Naive B cell (primary cell): ENCODE measurements at places on chromosomes 5 and 9.

DNA sequence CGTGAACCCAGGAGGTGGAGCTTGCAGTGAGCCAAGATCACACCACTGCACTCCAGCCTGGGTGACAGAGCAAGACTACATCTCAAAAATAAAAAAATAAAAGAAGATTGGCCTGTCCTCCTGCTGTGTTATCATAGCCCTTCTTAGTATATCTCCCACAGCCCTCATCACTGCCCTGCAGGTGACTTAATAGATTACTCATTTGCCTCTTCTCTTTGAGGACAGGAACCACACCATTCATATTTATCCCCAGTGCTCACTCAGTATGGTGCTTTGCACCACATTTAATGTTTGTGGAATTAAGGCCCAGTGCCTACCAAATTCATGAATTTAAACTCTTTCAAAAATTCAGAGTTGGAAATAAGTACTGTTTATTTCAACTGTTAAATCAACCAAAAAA, 10.3 kb downstream of the IDNK start:
- no peak for DNase-seq

DNA sequence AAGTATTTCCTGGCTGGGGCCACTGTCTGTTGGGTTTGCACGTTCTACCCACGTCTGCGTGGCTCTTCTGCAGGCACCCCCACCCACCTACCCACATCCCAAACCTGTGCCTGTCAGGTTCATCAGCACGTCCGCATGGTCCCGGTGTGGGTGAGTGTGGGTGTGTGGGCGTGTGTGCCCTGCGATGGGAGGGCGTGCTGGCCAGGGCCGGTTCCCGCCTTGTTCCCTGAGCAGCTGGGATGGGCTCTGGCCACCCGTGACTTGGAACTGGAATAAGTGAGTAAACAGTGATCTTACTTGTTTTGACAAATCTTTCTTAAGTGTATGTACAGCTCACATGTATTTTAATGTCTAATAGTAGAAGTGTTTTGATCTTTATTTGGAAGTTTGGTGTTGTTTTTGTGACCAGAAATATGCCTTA, 20.4 kb downstream of the ERGIC1 start:
- no peak for DNase-seq

DNA sequence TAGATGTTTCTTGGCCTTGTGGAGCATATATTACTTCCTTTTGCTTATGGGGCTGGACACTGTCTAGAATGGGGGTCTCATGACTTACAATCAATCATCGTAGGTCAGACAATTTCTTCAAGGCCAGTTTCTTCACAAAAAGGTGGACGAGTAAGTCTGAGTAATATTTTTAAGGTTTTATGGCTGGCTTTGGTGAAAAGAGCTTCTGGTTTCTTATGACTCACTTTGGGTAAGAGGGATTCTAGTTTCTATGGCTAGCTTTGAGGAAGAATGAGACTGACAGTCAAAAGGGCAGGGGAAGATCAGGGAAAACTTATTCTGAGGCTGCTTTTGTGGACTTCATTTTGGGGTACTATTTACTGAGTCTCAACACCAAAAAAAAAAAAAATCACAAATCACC, 2067.2 kb upstream of the C9orf72 start:
- DNase-seq, result no peak

- DNase-seq, result no peak
Observed at GRCh38 chr9:14243514-14244042, 70.4 kb downstream of the NFIB start.

DNA sequence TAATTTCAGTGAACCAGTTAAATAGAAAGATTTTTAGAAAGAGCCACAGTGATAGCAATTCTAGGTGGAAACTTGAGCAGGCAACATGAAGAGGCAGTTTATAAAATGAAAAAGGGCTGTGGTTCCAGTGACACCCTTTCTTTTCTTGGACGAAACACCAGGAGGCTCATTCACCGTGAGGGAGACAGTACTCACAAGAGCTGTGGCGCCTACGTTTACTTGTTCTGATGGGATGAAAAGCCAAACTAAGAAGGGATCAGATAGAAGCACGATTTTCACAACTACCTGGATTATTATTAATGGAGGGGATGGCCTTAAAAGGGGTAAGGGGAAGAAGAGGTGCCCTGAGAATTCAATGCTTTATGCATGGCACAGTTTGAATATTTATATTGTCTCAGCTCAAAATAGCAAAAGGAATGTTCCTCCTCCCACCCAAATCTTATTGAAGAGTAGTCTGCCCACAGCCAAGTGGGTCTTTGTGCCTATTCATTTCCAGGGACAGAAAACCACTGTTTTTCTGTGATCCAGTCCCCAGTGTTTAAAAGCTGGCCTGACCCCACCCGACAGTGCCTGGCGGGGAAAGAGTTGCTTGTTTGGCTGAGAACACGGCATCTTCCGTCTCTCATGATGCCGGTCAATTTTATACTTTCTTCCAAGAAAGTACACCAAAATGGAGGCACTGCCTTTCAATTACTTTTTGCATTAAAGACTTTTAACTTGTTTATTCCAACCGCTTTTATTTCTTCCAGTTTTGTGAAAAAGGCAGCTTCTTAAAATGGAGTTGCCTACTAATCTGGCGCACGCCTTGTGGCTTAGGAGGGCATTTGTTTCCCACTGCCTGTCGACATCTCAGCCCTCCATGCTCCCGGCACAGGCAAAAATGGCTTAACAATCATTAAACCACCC, 51.9 kb downstream of the HABP4 start:
- DNase-seq, result no peak
